ENCODE measurements at places on chromosomes 1 and 21.

DNA sequence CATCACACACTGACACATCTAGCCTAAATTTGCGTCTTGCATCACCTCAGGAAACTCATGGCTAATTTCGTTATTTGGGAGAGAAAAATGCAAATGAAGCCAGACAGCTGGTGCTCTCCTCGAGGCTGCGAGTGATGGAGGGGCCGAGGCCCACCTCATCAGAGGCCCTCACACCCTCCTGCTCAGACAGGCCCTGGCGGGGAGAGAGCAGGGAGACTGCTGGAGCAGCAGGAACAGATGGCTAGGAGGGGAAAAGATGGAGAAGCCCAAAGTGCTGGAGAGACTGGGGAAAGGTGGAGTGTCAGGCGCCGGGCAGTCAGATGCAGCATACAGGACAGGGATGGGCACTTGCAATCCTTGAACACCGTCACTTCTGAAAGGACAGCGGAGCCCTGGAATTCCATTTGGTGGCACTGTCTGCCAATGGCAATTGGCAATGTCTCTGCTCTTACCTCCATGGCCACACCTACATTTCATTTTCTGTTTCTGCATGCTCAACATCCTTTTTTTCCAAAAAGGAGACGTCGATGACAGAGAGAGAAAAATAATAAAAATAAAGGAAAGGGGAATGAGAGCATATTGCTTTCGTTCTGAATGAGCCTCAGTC is 286.2 kb downstream of the SPATA17 start:
- DNase-seq, result no peak

GRCh38 chr21:37916310-37917051 is at the start of gene KCNJ6:
Gene KCNJ6, minus strand, starts transcription at chr21:37916457. Its CDS starts 75,775 bp downstream, at chr21:37840682.
- no peak for DNase-seq

DNA sequence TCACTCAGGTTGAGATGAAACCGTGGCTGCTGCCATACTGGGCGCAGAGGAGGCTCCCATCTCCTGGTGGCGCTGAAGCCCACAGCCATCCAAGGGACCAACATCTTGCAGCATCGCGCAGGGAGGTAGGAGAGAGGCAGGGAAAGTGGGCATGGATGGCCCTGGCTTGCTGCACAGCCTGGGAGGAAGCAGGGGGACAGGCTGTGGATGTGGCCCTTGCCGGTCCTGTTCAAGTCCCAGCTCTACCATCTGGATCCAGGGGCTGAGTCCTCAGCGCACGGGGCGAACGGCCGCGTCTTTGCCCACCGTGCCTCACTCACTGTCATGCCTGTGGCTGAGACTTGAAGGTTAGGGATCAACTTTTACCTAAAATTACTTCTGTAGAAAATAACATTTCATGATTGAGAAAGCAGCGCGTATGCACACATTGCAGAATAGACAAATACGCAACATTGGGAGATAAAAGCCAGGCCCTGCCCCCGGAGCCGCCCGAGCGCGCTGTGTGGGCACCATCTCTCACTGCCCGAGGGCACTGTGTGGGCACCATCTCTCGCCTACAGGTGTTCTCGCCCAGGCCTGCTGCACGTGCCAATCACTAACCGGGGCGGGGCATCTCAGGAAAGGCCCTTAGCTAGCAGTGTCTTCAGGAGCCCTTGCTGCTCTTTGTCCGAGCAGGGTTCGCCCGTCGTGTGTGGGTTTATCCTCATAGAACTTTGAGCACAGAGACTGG is 11.5 kb downstream of the SLX9 start:
- DNase-seq, result no peak

GRCh38 chr1:232943679-232944252 is 6.6 kb upstream of the NTPCR start:
- DNase-seq, result no peak

DNA sequence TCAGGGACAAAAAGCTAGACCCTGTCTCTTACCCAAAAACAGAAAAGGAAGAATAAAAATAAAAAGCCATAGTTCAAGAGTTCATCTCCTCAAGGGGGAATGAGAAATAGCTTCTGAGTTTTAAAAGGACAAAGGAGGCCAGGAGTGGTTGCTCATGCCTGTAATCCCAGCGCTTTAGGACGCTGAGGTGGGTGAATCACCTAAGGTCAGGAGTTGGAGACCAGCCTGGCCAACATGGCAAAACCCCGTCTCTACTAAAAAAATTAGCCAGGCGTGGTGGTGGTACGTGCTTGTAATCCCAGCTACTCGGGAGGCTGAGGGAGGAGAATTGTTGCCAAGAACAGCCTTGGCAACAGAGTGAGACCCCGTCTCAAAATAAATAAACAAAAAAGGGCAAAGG is 38.6 kb upstream of the CPLANE2 start:
- no peak for DNase-seq

DNA sequence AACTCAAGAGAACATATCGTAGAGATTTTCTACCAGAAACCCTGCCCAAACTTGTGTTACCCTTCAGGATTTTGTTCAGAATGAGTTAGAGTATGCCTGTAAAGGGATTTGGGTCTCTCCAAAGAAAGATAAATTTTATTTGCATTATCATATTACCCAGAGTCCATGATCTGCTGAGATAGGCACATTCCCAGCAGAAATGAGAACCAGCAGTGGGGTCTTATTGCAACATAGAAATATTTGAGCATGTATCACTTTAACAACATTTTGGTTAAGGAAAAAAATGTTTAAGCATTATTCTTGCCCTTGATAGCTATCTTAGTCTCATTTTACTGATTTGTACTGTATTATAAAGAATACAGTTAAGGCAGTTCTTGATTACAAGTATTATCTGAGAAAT is 10.6 kb downstream of the VCAM1 start:
- no peak for DNase-seq

- DNase-seq, result no peak
Measured at GRCh38 chr1:17355898-17356297, 16.1 kb upstream of the PADI6 start.

DNA sequence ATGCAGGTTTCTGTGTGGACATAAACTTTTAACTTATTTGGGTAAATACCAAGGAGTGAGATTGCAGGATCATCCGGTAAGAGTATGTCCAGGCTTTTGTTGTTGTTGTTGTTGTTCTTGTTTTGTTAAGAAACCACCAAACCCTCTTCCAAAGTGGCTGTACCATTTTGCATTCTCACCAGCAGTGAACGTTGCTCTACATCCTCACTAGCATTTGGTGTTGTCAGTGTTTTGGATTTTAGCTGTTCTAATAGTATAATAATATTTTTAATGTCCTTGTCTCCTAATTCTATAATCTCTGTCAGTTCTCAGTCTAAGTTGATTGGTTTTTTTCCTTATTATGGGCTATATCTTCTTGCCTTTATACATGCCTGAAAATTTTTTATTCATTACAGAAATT is 37.8 kb downstream of the TENT5C start:
- DNase-seq, result no peak

- peak; percentile 2 for DNase-seq
Measured at GRCh38 chr1:34684266-34684665, 70.6 kb upstream of the GJB5 start.

DNA sequence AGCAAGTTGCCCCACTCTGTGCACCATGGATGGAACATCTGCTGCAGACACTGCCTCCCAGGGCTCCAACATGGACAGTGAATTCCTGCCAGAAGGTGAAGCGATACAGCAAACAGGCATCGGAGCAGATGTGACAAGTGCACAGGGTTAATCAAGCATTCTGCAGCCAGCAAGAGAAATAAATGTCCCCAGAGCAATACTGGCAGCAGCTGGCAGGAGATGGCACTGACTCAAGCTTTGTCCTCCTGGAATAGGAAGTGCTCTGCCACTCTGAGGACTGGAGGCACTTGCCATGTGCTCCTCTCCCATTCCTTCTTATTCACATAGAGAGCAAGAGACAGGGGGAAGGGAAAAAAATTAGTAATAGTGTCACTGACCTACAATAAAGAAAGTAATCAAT is 402.7 kb upstream of the DAB1 start:
- DNase-seq, result no peak

DNA sequence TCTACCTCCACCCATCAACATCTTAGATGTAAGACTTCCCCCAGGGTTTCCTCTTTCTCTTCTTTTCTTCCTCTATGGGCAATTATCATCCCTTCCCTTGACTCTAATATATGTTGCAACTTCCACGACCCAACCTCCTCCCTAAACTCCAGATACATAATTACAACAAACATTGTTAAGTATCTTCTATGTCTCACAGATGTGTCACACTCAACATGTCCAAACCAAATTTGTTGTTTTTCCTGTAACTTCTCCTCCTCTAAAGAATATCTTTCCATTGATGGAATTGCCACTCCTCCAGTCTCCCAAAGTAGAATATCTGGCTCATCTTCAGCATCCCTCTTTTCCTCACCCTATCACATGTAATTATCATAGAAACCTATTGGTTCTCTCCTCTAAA is 314.2 kb downstream of the RWDD3 start:
- no peak for DNase-seq

- no peak for DNase-seq
Measured at GRCh38 chr1:162626761-162627160, 5.5 kb upstream of the DDR2 start.

- DNase-seq, result no peak
Measured at GRCh38 chr1:224482619-224483018, 48.0 kb upstream of the WDR26 start.

- DNase-seq, result no peak
Measured at GRCh38 chr1:39850606-39851216, 32.6 kb downstream of the TRIT1 start.

DNA sequence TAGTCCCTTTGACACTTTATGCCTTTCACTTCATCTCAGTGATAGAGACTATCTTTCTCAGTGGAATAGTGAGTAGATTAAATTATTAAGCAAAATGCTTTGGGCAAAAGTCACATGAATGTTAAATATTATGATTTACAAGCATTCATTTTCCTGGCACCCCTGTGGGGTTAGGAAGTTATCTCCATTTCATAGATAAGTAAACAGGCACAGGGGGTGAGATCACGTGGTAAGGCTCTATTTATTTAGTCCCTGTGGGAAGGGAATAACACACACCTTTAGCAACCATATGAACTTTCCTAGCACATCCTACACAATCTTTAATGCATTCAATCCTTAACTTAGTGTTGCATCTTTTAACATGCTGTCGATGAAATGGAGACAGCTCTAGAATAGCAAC is 12.3 kb downstream of the PSMB2 start:
- DNase-seq, result no peak

DNA sequence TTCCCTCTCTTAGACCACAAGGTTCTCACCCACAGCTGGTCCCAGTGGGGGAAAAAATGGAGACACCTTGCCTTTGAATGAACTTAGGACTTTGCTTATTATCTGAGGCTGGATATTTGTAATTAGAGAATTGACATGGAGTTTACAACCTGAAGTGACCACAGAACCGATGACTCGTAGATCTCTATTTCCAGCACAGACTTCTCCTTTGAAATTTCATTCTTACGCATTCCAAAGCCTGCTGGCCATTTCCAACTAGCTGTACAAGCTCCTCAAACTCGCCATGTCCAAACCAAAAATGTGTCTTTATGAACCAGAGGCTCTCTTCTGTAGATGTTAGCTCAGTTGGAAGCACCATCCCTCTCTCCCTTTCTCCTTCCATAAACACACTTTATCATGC is 12.0 kb downstream of the RAB7B start:
- no peak for DNase-seq

GRCh38 chr21:45747802-45748445 is 104.4 kb downstream of the PCBP3 start:
- no peak for DNase-seq

GRCh38 chr1:87202922-87203655 is 125.6 kb upstream of the LMO4 start:
- no peak for DNase-seq

DNA sequence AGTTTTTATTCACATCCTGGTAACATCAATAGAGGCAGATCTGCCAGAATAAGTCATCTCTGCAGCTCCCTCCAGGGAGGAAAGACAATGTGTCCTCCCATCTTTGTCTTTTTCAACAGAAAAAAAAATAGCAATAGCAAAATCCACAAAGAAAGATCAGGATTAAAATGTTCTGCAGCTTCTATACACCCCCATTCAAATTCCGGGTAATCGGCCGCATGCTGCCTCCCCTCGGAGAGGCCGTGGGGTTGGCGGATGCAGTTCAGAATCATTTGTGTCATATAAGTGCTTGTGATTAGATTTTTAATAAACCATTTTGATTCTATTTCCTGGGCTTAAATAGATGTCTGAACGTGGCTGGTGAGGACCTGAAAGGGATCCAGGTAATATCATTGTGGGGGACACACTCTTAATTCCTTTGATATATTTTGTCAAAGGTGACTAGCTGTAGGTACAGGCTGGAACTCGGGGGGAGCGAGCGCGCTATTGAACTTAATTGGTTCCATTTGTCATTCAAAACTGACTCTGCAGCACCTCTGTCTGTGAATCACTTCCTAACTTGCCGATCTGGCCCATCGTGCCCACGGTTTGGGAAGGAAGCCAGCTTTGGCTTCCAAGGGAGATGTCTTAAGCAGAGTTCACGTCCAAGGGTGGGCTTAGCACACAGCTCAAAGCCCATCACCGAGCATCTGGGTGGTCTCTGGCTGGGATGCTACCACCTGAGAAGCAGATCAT is 85.6 kb upstream of the ARHGEF16 start:
- no peak for DNase-seq

GRCh38 chr1:159737238-159737916 is 23.0 kb upstream of the CRP start:
- no peak for DNase-seq

DNA sequence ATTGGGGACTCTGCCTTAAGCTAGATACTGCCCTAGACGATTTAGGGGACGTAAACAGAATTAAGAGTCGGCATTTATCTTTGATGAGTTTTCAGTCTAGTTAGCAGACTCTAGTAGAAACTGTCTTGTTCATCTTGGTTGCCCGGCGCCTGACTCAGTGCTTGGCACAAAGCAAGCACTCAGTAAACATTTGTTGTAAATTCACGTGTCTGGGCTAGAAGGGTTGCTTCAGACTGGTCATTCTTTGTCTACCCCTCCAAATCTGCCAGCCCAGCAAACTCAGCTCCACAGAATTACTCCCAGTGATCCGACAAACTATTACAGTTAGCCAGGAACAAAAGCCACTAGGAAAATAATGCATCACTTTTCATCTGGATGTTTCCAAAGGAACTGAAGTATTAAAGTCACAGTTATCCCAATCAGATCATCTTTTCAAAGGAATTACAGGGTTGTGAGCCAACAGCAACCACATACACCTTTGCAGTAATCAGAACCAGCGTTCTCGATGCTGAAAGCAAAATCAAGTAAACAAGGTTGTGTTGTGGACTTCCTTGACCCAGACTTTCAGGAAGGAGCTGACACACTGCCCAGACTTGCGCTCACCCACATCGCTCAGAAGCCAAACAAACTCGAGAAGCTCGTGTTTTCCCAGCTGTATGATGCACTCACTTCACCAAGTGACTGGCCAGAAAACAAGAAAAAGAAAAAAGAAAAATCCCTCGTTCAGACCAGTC is 66.5 kb upstream of the GADD45A start:
- DNase-seq, result no peak

DNA sequence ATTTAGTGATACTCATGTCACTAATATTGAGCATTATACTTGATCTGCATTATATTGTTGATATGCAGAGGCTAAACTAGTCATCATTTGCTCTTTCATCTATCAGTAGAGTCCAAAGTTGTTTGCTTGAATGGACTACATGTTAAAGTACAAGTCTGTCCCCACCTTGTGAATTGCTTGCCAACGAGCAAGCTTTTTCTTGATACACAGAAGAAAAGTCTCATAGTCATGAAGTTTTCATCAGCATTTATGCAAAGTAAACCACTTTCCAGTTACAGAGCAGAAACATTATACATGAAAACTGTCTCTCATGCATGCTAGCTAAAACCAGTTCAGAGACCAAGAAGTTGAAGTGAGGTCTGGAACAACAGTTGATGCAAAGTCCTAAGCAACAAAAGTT is 13.0 kb downstream of the SFPQ start:
- no peak for DNase-seq

GRCh38 chr1:43566382-43567044 is 35.8 kb downstream of the PTPRF start:
- DNase-seq, result no peak
